ENCODE measurements at places on chromosomes 4 and X. TPM values are rescaled to one million over a fixed set of nuclear protein-coding genes. Genes with fewer than 3 reads are reported as not detected.

The HSPA4L gene
- total RNA-seq, result 4.0 TPM

The CDKN2AIP gene
- total RNA-seq, result 10.7 TPM

The ZNF630 gene
- 2.1 TPM for total RNA-seq

DNA sequence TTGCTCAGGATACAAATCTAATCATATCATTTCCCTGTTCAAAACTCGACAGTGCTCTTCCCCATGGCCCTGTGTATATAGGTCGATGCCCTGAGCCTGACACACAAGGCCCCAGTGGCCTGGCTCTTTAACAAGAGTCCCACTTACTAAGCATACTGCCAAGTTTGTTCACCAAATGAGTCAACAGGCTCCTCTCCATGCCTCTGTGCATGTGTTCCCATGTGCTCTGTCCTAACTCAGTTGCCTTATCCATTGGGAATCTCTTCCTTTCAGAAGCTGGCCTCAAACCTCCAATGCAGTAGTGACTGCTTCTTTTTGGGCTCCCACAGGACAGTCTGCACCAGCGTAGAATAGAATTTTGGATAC, 18.9 kb upstream of the CXCR3 start:
- no peak for DNase-seq

DNA sequence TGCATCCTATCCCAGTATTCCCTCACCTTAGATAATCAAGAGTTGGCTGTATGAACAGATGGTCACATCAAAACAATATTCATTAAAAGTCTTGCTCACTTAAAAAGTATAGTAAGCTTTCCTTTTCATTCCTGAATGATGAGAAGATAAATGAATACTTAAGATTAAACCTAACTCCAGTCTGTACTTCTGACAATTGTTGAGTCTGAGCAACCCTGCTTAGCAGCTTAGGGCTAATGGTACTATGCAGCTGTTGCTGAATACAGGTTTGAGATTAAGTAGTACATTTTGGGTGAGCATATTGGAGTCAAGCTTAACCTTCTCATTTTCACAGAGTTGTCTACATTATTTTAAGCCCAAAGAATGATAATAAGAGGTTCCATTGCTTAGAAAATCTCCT, 121.7 kb upstream of the ETNPPL start:
- no peak for DNase-seq

DNA sequence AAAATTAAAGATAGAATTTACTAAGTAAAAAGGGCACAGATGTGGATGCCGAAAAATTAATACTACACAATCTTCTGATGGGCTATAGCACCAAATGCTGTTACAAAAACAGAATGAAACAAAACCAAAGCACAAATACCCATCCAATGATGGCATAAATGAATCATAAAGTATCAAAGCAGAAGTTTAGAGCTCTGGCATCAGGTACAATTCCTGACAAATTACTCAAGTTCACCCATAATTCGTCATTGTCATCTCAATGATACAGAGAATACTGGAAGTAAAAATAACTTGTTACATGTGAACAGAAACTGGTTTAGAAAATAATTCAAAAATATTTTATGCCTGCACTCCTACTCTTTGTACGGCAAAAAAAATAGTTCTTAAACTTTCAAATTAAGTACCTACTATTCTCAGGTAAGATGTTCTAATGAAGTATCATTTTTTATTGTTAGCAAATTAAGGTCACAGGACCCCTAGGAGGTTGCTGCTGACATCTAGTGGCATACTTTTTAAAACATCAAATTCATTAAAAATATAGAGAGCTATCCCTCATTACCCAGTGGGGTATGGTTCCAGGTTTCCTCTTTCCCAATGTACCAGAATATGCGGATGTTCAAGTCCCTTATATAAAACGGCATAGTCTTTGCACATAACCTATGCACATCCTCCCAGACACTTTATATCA, 126.1 kb downstream of the INPP4B start:
- no peak for DNase-seq

DNA sequence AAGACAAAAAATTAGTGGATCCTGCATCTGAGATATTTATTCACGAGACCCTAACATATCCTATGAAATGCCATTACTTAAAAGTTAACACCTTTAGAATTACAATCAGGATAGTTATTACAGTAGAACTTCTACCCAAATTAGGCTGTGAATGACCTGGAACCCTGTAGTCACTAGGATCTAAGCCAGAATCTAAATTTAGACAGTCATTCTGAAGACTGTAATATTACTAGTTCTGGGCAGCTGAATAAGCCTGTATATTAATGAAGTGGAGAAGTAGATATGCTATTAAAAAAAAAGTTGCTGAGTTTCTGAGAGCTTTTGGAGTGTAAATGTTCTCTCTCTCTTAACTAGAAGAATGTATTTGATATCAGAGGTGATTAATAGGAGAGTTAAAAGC, 67.0 kb downstream of the FAM13A start:
- DNase-seq, result no peak

DNA sequence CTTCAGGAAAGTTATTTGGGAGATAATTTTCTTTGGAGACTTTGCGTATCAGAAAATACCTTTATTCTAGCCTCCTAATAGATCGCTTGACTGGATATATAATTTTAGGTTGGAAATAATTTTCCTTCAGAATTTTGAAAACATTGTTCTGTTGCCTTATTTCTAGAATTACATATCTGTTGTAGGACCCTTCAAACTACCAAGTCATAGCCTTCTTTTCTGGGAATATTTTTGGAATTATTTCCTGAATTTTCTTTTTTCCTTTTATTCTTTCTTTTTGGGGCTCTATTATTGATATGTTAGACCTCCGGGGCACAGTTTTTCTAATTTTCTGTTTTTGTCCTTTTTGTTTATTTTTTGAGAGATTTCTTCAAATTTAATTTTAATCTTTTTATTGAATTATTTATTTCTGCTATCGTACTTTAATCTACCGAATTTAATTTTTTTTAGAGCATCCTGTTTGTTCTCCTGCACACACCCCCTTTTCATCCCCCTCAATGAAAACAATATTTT, 100.5 kb downstream of the KDM6A start:
- no peak for DNase-seq

DNA sequence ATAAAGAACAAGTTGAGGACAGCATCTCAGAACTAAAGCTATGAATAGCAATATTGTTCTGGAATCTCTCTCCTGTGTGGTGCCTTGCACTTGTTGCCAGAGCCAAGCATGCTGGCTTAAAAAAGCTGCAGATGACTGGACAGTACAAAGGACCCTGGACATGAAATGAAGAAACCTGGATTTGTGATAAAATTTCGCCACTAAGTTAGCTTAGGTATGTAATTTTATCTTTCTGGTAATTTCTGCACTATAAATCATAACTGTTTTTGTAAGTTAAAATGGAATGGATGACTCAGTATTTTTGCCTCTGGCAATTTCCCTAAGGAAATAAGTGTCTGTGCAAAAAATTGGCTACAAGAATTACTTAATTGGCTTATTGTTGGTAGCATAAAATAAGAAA, 317.2 kb downstream of the CAMK2D start:
- no peak for DNase-seq

DNA sequence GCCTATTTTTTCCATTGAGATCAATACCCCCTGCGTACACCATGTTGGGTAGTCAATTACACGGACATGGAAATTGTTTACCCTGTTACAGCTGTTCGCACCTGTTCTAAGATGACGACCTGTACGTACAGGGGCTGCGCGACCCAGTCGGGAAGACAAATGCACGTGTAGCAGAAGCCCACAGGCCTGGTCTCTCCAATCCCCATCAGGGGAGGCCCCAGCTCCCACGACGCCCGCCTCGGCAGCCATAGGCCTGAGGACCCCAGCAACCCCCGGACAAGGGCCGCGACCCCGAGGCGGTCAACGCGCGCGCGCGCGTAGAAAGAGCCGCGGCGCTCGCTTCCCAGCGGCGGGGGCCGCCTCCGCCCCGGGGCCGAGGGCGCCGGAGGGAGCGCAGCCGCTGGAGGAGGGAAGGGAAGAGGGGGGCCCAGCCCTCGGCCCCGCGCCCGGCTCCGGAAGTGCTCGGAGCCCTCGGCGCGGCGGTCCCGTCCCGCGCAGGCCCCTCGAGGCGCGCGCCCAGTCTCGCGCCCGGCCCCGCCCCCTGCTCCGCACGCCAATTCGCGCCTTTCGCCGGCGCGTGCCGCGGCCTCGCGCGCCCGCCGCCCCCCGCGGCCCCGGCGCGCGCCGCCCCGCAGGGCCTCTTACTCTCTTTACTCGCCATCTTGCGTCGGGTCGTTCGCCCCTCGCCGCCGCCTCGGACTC, 618 bp downstream of the RBBP7 start:
- no peak for DNase-seq

DNA sequence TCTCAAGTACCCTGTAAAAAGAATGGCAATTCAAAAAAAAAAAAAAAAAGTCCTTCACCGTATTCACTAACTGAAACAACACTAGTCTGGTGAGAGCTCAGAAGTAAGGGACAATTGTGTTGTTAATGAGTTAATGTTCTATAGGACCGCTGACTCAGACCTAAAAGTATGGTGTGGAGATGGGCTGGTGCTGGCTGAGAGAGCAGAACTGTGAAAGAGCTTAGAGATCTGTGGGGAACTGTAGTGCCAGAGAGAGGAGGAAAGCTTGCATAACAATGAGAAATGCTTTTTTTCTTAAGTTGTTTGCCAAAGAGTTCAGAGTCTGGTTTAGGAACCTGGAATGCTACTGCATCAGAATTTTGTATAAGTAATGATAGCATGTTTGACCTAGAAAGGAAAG, 65.1 kb downstream of the LHFPL1 start:
- no peak for DNase-seq

Data from chondrocyte (in vitro differentiated cells).